HT-29 (cell line): ENCODE measurements at places on chromosomes 5 and 9. TPM values are rescaled to one million over a fixed set of nuclear protein-coding genes. Genes with fewer than 3 reads are reported as not detected.

DNA sequence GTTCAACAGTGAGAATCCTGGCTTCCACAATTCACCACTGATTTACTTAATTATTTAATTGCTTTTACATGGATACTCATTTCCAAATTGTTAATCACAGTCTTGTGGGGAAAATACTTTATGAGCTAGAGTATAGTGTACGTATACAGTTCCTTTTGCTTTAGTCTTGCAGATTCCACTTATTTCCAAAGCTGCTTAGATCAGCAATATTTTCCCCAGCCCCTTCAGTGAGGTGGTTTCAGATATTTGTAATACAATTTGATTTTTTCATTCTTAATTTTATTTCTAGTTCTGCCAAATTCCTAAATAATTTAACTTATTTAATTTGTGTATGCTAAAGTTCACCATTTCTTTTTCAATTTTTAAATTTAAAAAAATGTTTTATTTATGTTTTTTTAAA is 40.3 kb upstream of the GABRA6 start:
- DNase-seq = no peak

- DNase-seq = no peak
Observed at GRCh38 chr5:130243641-130244040, 339.4 kb downstream of the CHSY3 start.

- no peak for DNase-seq
Observed at GRCh38 chr5:175680463-175680862, 22.6 kb downstream of the HRH2 start.

GRCh38 chr9:120676767-120677402 is 37.4 kb downstream of the MEGF9 start:
- DNase-seq = no peak

GRCh38 chr5:180117000-180117725 is 45.6 kb upstream of the RNF130 start:
- peak; percentile 57 for DNase-seq

DNA sequence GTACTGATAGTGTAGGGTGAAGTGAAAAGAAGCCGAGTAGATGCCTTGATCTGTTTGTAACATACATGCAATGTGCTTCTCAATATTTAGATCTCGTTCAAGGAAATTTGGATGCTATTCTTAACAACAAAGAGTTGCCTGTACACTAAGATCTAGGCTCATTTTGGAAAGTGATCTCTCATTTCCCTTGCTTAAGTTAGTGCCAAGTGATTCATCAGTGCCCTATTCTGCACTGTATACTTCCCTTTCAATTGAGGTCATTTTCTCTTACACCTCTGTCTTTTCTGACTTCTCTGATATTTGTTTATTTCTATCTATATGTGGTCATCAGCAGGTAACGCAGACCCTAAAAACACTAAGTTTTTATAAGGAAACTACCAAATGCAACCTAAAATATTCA is 528.6 kb upstream of the PTPRD start:
- DNase-seq = no peak

GRM6 gene
- not detected in 2 replicates for total RNA-seq

DNA sequence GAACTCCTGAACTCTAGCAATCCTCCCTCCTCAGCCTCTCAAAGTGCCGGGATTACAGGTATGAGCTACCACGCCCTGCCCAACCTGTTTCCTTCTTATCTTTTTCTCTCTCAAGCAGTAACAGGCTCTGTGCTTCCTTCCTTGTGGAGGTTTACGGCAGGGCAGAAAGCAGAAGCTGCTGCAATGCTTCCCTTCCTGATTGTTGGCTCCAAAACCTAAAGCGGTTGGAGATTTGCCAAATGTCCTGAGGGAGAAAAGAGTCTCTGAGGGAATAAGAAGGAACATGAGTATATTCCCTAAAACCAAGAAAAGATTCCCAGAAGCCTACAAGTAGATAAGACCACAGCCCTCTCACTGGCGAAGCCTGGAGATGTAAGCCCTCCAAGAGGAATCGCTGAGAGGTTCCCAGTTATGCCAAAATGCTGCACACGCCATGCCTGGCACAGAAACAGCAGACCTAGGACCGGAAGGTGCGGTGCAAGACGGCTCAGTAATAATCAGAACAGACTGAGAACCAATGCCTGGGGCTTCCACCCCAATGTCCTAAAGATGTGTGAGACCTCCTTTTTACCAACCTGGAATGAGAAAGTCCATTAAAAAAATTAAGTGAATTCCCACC is 73.2 kb downstream of the APTX start:
- DNase-seq = peak; percentile 1

- DNase-seq = peak; percentile 66
Observed at GRCh38 chr5:44691802-44692201, 116.9 kb upstream of the MRPS30 start.

ST8SIA4 gene
- not detected in 2 replicates for total RNA-seq

TNFSF15 gene
- total RNA-seq = 5.2 TPM in 2 replicates

GALT gene
- total RNA-seq = 25.5 and 32.8 TPM in 2 replicates

GRCh38 chr9:129649726-129650679 is 8.1 kb upstream of the ASB6 start:
- DNase-seq = no peak

- no peak for DNase-seq
Observed at GRCh38 chr9:121273064-121273775, 5.3 kb downstream of the GSN start.
